ENCODE measurements at places on chromosomes 13 and 19.
A peak's percentile ranks its signal among the peaks of the same experiment; 100 is the strongest.

DNA sequence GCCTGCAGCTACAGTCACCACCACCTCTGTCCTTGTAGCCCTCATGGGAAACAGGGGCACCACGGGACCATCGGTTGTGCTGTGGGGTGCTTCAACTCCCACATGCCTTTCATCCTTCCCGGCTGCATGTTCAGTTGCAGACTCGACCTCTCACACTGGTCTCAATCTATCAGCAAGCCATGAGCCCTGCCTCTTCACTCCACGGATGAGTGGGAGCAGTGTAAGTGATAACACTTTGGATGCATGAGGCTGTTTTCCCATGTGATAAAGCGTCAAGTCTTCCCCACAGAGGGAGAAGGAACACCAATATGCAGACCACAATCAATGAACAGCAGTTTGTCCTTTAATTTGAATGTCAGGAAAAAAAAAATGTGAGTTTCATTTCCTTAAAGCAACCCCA is 12.2 kb downstream of the SERP2 start:
- DNase-seq: no peak

GRCh38 chr19:55161571-55162322 is 4.2 kb upstream of the TNNI3 start:
- no peak for DNase-seq

DNA sequence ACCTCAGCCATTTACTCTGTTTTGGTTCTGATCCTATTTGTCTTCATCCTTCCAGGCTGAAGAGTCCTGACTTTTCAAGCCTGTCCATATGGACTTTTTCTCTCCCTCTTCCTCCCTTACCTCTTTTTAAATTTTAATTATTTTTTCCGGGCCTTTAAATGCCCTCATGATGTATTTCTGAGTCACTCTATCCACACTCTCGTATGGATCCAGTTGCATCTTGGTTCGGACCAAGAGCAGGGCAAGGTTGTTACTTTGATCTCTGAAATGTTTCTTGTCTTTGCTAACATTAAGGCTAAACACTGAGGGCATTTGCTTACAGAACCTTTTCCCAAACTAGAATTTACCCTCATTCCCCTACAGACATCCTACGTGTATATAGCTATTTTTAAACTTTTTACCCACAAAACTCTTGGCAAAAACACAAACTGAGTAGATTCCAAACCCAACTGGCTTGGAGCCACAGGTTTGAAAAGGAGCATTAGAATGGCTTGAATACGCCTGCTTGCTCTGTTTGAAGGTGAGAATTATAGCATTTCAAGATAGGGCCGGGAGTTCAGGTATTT is 47.4 kb upstream of the SERPINE3 start:
- peak; percentile 37 for DNase-seq

- DNase-seq: no peak
These were observed 55.7 kb downstream of the SERP2 start for GRCh38 chr13:44429311-44429710.

DNA sequence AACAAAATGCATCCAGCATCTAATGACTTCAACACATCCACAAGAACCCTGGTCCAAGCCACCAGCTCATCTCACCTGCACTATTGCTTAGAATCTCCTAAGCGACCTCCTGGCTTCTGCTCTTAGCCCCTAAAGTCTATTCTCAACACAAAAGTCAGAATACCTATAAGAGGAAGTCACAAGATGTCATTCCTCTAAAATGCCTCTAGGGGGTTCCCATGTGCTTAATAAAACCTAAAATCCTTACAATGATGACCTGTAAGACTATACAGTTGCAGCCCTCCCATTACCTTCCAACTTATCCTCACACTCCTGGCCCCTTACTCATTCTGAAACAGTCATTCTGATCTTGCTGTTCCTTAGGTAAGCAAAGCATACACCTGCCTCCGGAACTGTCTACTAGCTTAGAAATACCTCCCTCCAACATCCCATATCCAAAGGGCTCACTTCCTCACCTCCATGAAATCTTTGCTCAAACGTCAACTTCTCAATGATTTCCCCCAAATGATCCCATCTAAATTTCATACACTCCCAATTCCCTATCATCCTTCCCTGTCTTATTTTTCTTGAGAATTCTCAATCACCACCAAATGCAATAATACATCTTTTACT is 10.0 kb downstream of the ATP7B start:
- peak; percentile 11 for DNase-seq

- DNase-seq: no peak
These were observed 128.6 kb downstream of the TEX29 start for GRCh38 chr13:111449041-111449440.

DNA sequence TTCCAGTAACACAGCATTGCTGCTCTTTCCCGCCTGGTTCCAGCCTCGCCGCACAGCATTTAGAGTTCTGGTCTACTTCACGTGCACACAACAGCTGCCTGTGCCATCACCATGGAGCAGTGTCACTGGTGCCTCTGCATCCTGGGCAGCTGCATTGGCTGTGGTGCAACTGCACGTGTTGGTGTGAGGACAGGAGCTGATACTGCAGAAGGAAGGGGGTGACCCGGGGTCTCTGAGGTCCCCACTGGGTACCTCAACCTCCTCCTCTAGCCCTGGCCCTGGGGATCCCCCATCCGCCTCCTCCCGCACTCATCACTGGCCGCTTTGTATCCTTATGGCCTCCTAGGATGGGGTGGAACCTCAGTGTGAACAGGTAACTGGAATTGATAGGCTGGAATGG is 112.5 kb downstream of the SOX1 start:
- no peak for DNase-seq

DNA sequence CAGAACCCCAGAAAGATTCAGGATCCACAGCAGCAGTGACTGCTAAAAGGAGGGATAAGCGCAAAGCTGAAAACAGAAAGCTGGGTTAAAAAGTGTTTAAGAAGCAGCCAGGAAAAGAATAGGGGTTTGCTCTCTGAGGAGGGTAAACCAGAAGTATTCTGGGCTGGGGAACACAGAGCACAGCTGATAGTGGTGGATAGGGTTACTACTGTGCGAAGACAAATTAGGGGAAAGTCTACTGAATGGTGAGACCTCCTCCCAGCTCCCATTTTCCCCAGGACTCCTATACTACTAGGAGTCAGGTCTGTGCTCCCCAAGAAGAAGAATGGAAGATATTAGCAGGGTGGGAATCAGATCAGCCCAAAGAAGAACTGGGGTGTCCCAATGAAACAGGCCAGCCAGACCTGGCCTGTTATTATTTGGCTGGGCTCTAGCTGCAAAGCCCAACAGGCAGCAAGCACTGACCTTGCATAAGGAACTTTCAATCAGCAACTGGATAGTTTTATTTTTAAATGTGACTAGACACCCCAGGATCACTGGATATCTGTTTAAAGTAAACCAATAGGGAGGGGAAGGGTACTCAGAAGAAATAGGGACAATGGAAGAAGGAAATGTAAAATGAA is 43.5 kb upstream of the SERTM1 start:
- DNase-seq: no peak

GRCh38 chr13:106475852-106476251 is 59.6 kb downstream of the EFNB2 start:
- no peak for DNase-seq

DNA sequence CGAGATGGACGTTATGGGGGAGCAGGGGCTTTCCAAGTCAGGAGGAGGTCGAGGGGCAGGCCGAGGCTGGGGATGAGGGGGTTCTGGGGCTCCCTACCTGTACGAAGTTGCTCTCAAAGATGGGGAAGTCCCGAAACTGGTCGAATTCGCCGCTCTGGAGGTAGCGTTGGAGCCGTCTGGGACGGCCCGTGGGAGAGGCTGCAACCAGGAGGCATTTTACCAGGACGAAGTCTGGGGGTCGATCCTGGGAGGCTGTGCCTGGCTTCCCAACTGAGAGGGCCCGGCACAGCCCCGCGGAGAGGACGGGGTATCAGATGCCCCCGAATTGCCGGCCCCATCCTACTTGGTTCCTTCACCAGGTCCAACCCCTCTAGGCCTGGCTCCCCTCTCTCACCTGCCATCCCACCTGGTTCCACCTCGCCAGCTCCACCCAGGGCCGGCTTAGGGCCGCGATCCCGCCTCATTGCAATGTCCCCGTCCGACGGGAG is 527 bp upstream of the EMC10 start:
- DNase-seq: no peak

GRCh38 chr13:69092615-69093322 is 1014.9 kb upstream of the ATXN8OS start:
- DNase-seq: no peak

DNA sequence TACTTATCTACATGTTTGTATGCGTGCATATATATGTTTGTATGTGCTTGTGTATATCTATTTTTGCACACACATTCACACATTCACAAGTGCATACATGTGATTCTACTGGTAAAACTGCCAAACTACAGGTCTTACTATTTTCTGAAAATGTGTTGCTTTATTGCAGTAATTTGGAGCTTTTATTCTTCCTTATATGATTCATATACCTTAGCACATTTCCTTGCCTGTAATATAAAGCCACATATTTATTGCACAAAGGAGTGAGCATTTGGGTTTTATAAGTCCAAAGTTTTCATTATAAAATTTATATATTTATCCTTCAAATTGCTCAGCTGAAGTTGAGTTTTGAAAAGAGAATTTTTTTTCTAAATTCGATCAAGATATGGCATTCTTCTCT is 1120.4 kb upstream of the PCDH9 start:
- no peak for DNase-seq

DNA sequence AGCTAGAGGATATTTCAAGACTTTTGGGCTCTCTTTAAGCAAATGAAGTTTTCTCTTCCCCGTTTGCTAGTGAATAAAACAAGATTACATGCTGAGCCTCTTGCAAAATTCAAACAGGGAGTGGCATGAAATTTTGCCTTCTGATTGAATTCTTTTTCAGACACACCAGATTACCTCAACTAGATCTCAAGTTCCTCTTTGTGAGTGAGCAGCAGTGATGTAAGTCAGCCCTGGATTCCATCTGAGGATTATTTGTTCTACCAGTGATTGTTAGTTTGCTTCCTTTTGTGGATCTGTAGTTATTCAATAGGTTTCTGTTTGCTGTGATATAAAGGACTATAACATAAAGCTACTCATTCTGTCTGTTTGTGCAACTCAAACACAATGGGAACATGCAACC is 407.7 kb downstream of the LMO7 start:
- DNase-seq: no peak

DNA sequence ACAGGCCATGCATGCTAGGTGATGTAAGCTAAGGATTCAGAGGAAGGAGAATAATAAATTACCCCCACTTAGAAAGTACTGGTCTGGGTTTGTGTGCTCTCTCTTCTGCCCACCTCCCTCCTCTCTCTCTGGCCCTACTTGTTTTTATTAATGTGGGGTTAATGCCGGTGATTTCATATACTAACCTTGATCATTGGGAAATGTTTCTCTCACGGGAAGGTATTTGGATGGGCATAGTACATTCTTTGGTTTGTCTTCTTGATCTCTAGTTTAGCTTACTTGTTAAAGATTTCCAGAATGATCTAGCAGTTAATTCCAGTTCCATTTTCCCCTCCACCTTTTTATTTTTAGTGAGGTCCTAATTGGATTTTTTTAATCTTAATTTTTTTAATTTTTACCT is 24.6 kb downstream of the ARHGAP35 start:
- DNase-seq: no peak

GRCh38 chr13:106416645-106417044 is 118.8 kb downstream of the EFNB2 start:
- DNase-seq: no peak

GRCh38 chr19:37009871-37010270 is 68.4 kb upstream of the ZNF420 start:
- DNase-seq: no peak

DNA sequence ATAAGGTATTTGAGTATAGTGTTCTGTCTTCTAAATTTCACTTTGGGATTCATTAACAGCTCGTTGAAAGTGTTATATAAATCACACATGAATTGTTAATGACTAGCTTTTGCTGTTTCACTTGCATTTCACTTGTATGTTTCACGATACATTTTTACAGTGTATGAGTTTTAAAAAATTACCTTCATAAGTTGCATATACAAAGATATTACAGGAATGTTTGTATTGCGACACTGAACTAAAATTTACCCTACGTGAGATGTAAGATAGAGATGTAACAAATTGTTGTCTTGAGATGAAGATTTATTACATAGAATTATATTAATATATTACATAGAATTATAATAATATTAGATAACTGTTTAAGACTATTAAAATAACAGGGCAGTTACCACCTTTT is 1.5 kb downstream of the CDC16 start:
- DNase-seq: no peak

DNA sequence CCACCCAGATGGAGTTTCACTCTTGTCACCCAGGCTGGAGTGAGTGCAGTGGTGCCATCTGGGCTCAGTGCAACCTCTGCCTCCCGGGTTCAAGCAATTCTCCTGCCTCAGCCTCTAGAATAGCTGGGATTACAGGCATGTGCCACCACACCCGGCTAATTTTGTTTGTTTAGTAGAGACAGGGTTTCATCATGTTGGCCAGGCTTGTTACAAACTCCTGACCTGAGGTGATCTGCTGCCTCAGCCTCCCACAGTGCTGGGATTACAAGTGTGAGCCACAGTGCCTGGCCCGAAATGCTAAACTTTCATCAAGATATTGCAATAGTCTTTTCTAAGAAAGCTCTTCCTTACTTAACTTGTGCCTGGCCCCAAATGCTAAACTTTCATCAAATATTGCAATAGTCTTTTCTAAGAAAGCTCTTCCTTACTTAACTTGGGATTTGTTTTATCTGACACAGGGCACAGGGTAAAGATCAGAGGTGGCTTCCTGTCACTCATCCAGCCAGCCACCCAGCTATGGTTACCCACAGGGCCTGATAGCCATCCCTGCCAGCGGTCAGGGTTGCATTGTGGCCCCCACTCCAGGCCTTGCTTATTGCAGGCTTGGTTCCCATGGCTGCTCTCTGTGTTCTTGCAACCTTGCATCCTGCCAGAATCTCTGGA is 352.3 kb upstream of the TMTC4 start:
- no peak for DNase-seq

DNA sequence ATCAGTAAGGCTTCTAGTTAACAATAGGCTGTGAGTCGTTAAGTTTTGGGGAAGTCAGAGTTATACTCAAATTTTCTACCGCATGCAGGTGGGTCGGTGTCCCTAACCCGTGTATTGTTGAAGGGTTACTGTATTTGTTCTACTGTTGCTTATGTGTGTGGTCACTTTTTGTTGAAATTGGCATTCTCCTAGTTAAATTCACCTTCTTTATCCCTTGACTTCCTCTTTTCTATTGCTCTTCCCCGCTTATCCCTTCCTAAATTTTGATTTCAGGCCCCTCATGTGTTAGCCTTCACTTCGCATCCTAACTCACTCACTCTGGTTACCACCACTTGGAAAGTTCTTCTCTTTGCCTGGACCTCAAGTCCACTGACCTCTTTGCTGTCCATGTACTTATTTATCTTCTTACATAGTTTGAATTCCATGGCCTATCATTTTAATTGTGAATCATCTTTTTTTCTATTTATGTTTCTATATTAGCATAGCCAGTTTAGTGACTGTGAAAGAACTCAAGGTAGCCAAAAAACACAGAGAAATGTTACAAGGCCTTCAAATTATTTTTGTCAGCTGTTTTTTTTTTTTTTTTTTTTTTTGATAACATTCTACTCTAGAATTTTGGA is 52.9 kb downstream of the NDFIP2 start:
- DNase-seq: no peak

Data from AG04450 (cell line).